Daoy (cell line): ENCODE measurements at places on chromosomes 7 and 10. TPM values are rescaled to one million over a fixed set of nuclear protein-coding genes. Genes with fewer than 3 reads are reported as not detected.

DNA sequence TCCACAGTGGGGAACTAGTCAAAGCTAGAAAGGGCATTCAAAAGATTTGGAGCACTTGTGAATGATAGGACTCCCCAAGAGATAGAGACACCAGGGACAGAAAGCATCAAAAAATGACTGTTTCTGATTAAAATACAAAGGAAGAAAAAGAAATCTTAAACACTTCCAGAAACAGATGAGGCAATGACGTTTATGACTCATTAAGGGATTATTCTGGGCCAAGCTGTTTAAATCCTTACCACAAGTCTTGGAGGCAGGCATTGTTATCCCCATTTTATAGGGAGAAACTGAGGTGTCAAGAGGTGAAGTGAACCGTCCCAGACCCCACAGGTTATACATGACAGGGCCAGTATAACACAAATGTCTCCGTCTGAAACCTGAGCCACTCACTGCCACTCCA is 68.3 kb upstream of the AMPH start:
- no peak for DNase-seq

GRCh38 chr7:33145156-33145555 is 15.8 kb downstream of the BBS9 start:
- DNase-seq = no peak

DNA sequence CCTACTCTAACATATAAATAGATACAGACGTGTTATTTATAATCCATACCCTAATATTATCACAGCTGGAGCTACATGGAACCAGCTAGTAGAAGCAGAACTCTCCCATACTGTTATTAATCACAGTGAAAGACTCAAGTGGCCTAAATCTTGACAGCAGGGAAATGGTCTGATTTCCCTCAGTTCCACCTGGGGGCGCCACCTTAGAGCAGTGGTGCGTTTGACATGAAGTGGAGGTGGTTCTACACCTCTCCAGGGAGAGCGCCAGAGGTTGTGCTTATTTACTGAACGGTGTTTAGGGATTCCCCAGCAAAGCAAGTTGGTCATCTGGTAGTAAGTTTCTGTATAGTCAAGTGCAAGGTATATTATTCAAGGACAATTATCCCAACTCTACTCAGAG is 17.6 kb downstream of the DNTT start:
- DNase-seq = no peak

- peak; percentile 12 for DNase-seq
These were observed 370.2 kb downstream of the PHF14 start for GRCh38 chr7:11343818-11344413.

DNA sequence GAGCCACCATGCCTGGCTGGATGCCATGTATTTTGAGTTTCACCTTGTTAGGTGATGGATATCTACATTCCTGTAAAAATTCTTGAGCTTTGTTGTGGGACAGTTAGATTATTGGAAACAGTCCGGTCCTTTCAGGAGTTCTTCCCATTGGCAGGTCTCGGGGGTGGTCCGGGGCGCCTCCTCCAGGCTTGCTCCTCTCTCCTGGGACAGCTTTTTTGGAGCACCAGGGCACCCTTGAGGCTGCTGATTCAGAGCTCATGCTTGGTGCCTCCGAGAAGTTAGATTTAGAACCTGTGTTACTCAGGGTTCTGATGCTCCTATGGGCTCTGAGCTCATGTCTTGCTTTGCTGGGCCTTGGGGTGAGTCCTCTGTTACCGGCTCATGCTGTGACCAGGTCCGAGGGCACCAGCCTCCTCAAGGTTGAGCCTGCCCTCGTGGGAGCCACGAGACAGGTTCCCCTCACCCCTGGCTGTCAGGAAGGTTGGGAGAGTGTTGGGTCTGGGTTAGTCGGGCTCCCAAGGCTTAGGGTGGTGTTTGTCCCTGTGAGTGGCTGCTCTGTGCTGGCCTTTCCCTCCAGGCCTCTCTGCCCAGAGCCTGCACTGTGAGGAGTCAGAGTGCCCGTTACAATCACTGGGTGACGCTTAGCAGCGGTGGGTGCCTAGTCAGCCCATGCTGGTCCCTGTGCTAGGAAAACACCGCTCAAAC is 6.0 kb downstream of the SPRN start:
- DNase-seq = no peak

- no peak for DNase-seq
These were observed 18.0 kb upstream of the FGL2 start for GRCh38 chr7:77217474-77218185.

DNA sequence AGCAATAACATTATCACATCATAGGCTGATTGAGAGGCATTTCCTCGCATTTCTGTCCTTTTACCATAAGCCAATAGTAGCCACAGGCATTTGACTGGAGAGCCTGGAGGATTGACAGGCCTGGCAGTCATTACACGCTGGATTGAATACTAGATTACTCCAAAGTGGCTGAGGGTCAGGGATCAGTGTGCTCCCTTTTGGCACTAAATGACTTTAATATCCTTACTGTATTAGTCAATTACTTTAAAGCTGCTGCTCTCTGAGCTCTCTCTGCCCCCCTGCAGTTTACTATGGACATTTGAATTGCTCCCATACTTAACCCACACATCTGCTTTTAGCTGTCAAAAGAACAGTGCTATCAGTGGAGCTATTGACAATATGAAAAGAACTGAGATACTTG is 302.0 kb downstream of the TFEC start:
- no peak for DNase-seq

DNA sequence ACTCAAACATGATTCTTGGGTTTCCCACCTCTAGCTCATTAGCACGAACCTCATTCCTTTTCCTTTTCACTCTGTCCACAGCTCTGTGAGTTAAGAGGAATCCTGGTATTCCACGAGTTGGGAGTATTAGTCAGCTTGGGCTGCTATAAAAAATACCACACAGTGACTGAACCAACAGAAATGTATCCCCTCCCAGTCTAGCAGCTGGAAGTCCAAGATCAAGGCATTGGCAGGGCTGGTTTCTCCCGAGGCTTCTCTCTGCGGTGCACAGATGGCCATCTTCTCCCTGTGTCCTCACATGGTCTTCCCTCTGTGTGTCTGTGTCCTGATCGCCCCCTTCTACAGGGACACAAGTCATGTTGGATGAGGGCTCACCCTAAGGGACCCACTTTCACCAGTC is 261.6 kb downstream of the TNS3 start:
- no peak for DNase-seq

DNA sequence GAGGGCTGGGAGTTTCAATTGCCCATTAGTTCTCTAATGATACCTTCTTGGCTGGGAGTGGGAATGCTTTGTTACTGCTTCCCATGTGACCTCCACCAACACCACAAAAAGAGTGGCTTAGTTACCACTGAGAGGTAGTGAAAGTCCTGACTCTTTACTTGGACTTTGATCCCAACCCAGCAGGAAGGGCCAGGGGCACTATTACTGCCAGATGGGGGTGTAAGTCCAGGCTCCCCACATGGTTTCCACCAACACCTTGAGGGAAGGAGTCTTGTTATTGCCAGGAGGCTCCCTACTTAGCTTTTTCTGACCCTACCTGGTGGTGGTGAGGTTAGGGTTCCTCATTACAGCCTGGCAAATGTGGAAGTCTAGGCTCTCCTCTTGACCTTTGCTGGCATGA is 11.4 kb downstream of the GGCT start:
- no peak for DNase-seq

DNA sequence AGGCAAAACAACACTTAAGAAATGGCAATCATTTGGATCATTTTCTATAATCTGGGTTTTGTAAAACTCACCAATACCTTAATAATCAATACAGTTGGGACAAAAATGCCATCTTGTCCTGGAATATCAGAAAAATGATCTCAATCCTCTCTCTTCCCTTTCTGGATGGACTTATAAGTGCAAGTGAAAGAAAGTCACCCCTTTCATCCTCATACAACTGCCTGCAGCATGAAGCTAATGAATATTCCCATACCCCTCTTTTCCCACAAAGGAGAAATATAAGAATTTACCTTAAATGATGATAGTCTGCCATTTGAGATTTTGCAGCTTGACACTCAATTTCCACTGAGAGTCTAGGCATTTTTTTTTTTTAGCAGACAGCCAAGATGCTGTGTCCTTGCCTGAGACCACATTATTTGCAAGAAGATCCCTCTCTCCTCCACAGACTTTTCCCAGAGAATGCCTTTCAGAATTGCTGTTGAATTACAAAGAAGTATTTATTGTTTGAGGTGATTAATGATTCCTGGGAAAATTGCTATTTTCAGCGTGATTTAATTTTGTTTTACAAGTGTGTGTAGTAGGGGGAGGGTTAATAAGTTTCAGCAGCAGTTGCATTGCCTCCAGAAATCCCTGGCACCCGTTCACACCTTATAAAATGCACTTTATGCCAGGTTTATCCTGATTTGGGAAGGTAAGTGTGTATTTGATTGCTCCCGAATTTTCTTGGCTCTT is 3.8 kb downstream of the HOXA4 start:
- no peak for DNase-seq

GRCh38 chr10:105840288-105840770 is 1199.2 kb downstream of the SORCS3 start:
- DNase-seq = no peak

DNA sequence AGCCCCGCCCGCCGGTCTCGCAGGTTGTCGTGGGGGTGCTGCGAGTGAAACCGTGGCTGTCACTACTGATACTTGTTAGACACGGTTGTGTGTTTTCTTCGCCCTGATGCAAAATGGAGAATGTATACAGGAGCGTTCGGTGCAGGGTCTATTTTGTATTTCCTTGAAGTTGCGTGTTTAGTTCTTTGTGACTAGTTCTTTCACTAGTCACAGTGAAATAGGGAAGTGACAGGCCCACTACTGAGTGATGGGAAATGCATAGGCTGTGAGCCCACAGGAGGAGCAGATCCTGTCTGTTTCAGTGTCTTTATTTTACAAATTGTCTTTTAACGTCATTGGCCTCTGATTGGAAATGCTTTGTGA is 675 bp downstream of the ABRAXAS2 start:
- DNase-seq = no peak

GRCh38 chr10:649445-649797 is 40.0 kb downstream of the DIP2C start:
- no peak for DNase-seq

GRCh38 chr7:142138996-142139395 is 27.5 kb downstream of the MGAM2 start:
- DNase-seq = no peak

GRCh38 chr7:106015381-106016218 is 52.5 kb downstream of the CDHR3 start:
- DNase-seq = no peak

DNA sequence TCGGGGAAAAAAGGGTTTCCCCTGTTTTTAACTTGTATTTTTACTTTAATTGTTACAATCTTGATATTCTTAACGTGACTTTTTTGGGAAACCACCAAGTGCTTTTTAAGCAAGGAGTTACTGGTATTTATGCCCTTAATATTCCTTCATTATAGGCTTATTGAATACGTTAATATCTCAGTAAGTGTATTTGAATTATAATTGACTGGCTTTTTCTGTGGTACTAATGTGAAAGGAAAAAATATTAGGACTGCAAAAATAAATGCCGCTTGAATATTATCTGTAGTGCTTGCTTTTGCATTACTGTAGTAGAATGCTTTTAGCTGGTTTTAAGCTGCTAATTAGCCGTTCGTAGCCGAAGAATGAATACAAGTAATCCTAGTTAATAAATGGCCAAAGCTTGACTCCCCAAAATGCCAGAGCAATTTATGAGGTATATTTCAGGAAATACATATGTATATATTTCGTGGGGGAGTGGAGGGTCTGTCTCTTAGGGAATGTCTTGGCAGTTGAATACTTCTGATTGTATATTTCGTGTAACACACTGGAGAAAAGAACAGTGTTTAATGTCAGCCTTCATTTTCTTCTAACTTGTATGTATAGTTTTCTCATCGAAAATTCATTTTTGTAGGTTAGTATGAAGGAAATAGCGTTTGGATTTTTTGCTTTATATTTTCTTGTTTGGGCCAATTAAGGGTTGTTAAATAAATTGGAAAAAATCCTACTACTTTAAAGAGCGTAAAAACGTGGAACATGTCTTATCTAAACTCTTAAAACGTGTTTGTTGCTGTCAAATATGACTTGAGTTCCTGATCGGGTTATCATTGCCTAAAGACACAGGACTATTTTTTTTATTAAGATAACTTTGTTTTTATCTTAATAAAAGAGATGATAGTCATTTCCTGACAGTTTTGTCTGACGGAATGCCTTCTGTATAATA is 1.5 kb downstream of the PDCD4 start:
- no peak for DNase-seq

- no peak for DNase-seq
These were observed 22.9 kb upstream of the LRRC17 start for GRCh38 chr7:102889851-102890250.

DNA sequence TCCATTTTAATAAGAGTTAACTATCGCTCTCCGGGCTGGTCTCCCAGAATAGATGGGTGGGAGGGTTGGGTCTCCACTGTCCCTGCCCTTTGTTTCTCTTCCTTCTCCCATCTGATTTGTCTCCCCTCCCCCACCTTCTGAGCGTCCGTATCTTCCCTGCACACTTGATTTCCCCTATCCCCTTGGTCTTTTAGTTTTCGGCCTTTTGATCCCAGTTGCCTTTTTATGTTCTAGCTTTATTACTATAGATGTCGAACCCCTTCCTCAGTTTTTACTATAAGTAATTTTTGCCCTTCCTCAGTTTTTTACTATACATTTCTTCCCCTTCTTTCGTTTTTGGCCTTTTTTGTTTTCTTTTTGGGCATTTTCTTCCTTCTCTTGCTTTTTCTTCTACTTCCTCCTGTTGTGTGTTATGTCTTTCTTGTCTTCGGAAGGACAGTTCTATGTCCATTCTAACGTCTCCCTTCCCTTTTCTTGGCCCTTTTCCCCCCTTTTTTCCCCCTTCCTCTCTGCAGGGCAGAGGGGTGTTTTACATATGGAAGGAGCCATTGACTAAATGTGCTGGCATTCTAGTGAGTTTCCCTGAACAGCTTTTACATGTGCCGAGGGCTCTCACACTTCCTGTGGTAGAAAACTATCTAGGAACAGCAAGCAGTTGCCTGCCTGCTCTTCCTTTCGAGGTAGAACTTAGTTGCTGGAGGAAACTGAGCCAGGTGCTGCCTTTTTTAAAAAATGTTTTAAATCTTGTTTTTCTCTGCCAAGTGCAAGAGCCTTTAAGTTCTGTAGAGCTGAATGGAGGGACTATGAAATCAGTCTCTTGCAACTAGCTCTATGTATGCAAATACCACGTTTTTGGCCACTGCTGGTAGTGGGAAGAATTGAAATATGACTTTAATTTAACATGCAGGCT is 2.8 kb downstream of the TET1 start:
- peak; percentile 8 for DNase-seq

DNA sequence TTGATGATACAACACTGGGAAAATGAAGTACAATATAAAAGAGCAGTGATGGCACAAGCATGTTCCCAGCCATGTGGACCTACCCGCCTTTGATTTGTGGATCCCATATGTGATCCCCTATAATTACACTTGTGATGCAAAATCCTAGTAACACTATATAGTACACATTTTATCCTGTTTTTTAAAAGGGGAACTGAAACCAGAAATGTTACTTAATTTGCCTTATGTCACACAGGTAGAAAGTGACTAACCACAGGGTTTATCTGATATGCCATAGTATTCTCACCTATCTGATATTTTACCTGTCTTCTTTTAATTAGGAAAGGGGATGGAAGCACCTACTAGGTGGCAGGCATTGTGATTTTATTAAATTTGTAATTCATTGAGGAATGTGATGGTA is 35.0 kb downstream of the ARMC3 start:
- DNase-seq = no peak

CHST3 gene
- 6.8 and 7.5 TPM in 2 replicates for total RNA-seq

ACBD7 gene
- 8.5 and 10.2 TPM in 2 replicates for total RNA-seq

DDX50 gene
- 44.9 and 47.9 TPM in 2 replicates for total RNA-seq

PRLHR gene
- not detected in 2 replicates for total RNA-seq
